ENCODE measurements at places on chromosomes 6 and 20. TPM values are rescaled to one million over a fixed set of nuclear protein-coding genes. Genes with fewer than 3 reads are reported as not detected.

DNA sequence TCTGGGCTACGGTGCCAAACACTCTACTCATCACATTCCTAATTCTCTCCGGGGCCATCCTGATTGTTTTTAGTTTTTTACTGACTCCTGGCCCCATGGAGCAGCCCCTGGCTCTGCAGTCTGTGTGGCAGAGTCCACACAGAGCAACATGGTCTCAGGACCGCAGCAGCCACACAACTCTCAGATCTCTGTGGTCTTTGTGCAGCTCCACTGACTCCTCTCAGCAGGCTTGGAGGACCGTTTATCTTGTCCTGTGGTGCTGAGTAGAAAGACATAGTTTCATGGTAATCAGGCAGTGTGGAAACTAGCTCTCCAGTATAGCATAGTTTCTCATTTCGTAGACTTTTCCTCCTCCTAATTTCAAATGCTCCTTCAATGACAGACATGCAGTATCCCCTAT, 168.4 kb downstream of the EDN1 start:
- DNase-seq, result no peak

- no peak for DNase-seq
These were observed 7.4 kb downstream of the SRC start for GRCh38 chr20:37353285-37353849.

The CD24 gene
- 283 TPM for total RNA-seq

- DNase-seq, result no peak
These were observed 412.7 kb downstream of the UTRN start for GRCh38 chr6:144697801-144698200.

DNA sequence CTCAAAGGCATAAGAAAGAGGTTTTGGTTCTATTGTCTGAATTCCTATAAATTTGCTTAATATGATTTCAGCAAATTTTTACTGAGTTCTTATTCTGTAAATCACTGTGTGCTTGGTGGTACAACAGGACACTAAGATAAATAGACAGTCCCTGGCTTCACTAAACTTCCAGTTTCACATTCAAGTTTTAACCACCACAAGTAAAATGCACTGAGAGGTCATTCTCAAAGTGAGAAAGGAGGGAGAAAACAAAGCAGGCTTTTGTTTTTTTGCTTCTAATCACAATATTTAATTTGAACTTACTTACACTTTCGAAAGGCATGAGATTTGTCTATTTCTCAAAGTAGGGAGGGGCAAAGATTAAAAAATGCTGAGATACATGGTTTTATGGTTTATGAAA, 445.7 kb downstream of the CDC5L start:
- DNase-seq, result no peak

The SNAP25 gene
- total RNA-seq, result 8.6 TPM

- DNase-seq, result no peak
These were observed 66.0 kb downstream of the BACH2 start for GRCh38 chr6:90230548-90231215.

DNA sequence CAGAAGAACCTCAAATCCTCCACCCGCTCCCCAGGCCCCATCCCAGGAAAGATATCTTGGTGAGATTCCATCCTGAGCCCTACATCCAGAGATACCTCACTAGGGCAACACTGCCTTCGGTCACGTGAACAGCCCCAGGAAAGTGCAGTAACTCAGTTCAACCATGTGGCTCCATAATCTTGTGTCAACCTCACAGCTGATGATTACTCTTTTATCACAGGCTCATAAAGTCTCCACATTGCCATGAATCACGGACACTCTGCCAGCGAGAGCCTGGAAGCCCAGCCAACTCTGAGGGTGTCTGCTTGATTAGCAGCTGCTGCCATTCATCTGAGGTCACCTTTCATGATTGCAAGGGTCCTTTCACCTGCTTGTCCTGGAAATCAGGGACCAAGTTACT, 175.8 kb upstream of the LRFN2 start:
- DNase-seq, result no peak

GRCh38 chr20:38762174-38762573, 13.9 kb downstream of the ACTR5 start:
- no peak for DNase-seq

The IPCEF1 gene
- 3.0 TPM for total RNA-seq

- no peak for DNase-seq
These were observed 979.1 kb upstream of the FLRT3 start for GRCh38 chr20:15316556-15316955.

- no peak for DNase-seq
These were observed 1.5 kb downstream of the SERPINB1 start for GRCh38 chr6:2839982-2840748.

DNA sequence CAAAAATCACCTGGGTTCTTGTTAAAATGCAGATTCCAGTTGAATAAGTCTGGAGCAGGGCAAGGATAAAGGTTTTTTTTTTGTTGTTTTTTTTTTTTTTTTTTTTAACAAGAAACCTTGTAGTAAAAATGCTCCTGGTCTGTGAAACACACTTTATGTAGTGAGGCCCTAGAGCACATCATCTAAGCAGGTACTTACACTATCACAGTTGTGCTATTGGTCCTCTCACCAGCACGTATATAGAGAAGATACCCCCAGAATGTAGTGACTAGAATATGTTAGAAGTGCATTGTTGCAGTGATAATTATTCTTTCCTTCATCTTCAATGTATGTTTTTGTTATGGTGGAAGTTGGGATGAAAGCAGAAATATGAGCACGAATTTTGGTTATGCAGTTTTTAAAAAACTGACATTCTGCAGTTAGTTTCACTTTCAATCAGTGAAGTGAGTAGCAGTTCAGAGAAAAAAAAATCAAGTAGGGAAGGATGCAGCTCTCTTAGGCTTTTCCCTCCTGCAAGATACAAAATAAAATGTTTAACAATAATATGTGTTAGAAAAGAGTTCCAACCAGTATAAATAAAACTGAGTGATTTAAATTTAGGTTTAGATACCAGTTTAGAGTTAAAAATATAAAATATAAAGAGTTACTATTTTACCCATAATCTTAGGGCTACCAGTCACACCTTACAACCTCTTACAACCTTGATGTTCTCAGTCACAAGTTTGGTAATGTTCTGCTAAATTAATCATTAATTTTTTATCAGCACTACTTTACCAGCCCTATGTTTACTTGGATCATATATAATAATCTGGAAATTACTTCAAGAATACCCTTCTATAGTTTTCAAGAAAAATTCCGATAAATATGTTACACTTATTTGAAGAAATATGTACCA, 9.2 kb upstream of the DEFB113 start:
- DNase-seq, result no peak

All from urinary bladder (tissue), 4 donors.